Activated CD8-positive, alpha-beta memory T cell treated with anti-CD3 and anti-CD28 coated beads, Interleukin-2, amount 10 ng/mL, durations not matched to agents 7 days and 5 days (primary cell): ENCODE measurements at places on chromosomes 12 and 14.

DNA sequence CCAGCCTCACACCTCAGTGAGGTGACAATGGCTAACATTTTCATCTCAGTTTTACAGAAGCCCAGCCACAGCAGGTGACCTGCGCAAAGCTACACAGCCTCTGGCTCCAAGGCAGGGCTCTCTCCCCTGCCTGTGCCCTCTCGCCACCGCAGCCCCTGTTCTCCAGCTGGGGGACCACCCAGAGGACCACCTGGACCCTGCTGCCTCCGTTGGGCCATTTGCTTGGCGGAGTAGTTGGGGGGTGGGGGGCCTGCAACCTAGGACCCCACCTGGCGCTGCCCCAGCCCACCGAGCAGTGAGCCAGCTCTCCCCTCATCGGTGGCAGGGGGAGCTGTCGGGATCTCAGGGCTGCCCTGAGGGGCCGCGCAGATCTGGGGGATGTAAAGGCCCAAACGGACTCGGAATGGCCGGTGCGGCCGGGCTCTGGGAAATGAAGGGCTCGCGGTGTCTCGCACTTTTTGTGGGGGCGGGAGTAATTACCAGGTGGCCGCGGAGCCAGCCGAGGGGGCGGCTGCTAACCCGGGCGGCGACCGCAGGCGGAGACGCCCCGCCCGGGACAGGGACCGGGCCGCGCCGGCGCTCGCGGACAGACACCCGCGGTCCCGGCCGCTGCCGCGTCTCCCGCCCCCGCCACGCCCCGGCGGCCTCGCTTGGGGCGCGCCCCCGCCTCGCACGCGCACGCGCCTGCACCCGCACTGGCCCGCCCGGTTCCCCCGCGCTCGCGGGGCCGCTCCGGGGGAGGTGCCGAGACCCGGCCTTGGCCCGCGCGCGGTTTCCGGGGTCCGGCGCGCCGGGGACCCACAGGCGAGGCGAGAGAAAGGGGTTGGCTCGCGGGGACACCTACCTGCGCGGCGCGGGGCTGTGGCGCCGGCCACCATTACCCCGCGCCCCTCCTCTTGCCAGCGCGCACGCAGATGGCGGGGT lies 8.6 kb upstream of the GPR68 start:
- peak; percentile 57 for DNase-seq

DNA sequence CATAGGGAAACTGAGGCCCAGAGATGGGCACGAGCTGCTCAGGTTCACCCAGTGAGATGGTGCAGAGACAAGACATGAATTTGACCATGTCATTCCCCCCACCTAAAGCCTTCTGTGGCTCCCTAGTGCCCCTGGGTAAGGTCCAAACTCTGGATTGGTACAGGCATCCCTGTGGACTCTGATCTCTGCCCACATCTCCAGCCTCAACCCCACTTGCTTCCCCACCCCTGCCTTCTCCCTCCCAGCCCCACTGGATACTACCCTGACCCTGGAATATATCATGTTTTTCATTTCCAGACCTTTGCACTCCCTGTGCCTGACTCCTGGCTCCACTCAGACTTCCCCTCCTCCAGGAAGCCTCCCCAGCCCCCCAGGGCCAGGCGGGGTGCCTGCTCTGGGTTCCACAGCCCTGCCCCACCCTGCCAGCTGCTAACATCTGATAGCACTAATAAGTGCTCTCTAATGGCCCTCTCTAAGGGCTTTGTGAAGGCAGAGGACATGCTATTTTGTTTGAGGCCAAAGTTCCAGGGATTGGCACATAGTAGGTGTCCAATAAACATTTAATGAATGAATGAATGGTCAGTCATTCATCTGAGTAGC lies 1.1 kb upstream of the SDSL start:
- no peak for DNase-seq

GRCh38 chr12:85092814-85093370 lies 56.7 kb downstream of the LRRIQ1 start:
- DNase-seq, result no peak

GRCh38 chr14:101250336-101250947 lies 310.9 kb upstream of the DIO3 start:
- DNase-seq, result peak; percentile 35

DNA sequence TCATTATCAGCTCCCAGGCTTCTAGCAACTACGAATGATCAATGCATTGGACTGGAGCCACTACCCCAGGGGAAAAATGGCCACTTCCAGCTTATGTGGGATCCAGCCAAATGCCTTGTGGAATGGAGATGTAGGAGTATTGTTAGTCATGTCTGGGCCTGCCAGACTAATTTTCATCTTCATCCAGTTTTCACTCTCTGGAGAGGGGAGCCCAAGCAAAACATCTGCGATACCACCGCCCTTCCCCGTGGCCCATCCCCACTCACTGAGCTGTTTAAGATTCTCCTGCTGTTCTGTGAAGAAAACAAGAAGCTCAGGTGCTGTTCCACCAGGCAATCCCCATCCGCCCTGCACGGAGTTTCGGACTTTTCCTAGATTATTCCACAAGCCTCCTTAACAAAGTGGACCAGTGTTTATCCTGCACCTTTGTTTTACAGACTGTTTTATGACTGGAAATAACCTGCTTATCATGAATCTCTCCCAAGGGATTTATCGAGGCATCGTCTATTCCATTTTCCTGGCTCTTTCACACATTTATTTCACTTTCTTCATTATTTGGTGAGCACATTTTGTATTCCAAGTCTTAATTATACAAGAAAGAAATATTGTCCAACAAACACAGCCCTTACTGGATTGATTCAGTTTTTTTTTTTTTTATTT lies 35.5 kb upstream of the MAX start:
- no peak for DNase-seq

DNA sequence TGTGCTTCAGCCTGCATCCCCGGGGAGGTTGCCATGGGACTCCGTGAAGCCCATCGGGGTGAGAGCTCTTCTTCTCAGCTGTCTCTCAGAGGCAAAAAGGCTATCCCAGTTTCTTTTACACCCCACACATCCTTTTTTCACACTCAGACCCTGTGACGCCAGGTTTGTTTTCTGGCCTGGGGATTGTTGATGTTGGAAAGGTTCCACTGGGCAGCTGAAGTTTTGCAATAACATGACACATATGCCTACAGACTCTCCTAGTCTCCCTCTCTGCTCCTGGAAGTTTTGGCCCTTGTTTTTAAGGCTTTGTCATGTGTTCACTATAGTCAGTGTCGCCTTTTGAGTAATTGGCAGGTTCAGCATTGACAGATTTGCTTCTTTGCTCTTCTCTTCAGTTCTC lies 118.6 kb downstream of the SMOC1 start:
- no peak for DNase-seq

- DNase-seq, result no peak
These were observed 66.4 kb downstream of the GCH1 start for GRCh38 chr14:54836231-54836630.

DNA sequence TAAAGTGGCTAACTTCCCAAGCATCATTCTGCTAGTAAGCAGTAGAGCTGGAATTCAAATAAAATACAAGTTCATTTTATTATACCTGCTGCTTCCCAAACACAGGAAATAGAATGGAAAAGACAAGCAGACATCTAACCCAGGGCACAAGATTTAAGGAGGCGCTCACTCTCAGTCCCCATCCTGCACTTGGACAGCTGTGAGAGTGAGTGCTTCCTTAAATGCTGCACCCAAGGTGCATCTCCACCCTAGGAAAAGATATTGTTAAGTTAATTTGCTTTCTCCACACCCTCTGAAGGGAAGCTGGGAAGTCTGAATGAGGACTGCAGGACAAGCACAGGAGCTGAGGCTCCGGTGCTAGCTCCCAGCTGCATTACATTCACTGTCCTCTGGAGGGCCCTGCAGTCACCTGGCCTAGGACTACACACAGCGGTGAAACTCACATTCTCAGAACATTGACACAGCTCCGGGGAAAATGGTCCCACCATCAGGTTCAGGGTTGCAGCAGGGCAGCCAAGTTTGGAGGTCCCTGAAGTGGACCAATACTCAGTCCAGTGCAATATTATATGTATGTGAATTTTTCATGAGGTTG lies 14.2 kb downstream of the HEBP1 start:
- DNase-seq, result no peak

- DNase-seq, result no peak
These were observed 66.4 kb upstream of the SFSWAP start for GRCh38 chr12:131644481-131644880.

- DNase-seq, result no peak
These were observed 16.3 kb downstream of the MARK3 start for GRCh38 chr14:103401223-103402214.

DNA sequence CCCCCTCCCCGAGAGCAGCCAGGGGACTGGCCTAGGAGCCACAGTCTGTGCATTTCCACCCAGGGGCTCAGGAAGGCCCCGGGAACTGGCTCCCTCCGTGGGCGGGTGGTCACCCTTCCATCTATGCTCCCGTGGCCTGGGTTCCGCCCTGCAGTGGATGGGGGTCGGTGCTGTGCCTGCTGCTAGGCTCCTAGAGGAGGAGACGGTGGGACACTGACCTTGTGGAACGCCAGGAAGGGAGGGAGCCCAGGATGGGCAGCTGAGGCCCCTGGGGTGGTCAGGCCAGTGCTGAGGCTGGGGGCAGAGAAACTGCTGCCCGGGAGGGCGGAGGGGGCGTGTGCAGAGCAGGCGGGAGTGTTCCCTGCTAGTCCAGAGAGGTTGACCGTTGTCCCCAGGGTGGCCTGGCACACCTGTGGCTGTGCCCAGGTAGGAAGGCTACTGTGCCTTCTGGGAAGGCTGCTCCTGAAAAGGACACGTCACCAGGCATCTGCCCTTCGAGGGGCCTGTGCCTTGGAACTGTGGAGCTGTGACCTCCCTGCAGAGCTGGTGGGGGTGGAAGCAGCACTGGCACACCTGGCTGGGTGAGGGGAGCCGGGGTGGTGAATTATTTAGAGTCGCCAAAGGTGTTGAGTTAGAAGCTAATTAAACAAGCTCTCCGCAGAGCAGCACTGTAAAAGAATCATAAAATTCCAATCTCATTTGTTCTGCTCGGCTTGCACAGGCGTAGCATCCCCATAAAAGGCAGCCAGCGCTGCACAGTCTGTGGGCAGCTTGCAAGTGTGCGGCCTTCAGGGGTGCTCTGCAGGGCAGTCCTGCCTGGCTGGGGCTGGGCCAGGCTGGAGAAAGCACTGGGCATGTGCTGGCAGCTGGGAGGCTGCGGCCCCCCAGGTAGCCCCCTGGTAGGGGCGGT lies 145.1 kb downstream of the KIF26A start:
- no peak for DNase-seq

DNA sequence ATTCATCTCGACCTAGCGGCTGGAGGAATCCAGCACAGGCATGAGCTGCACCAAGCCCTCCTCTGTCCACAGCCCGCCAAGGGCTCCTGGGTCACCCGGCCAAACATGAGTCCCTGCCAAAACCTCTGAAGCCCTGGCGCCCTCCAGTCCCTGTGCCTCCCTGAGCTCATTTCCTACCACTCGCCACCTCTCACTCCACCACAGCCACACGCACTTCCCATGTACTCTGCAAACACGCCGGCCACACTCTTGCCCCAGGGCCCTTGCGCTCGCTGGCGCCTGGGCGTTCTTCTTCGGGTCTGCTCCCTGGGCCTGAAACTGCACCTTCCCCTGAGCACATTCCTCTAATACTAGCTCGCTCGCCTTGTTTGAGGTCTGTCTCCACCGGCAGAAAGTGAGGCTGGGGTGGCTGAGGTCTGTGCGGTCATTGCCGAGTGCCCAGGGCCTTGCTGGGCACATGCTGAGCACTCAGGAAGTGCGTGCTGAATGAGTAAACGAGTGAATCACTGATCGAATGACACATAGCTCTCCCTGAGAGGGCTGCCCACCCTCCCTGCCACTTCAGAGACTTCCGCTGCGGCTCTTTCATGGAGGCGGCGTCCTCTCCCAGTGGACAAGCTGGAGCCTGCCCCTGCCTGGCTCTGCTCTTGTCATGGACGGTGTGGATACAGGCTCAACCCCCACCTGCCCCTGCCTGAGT lies 33.7 kb upstream of the DLK1 start:
- DNase-seq, result no peak

GRCh38 chr14:48703728-48704467 lies 882.3 kb downstream of the RPS29 start:
- DNase-seq, result no peak

- no peak for DNase-seq
These were observed 205.5 kb downstream of the CHST11 start for GRCh38 chr12:104662203-104662602.

- peak; percentile 77 for DNase-seq
These were observed at the start of gene ERC1 for GRCh38 chr12:990661-991349. Gene ERC1, plus strand, starts transcription at chr12:991223. Its CDS starts 36,681 bp downstream, at chr12:1027904.

- no peak for DNase-seq
These were observed 2.3 kb downstream of the KIF26A start for GRCh38 chr14:104140463-104141331.

- no peak for DNase-seq
These were observed 239.7 kb downstream of the SLC41A2 start for GRCh38 chr12:104718304-104718929.

DNA sequence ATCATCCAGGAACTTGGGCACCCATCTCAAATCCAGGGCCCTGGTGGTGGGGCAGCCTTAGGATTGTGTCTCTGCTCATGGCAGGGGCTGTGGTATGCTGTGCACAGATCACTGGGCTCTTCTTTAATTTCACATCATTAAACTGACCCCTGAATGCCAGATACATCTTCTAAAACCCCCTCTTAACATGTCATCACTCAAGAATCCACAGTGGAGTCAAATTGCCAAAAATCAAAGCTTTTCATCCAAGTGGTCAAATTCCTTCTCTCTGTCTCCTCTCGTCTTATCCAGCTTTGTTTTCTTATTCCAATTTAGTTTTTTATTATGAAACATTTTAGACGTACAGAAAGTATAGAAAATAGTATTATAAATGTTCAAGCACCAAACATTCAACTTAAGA lies 97.5 kb downstream of the ADCK1 start:
- no peak for DNase-seq

DNA sequence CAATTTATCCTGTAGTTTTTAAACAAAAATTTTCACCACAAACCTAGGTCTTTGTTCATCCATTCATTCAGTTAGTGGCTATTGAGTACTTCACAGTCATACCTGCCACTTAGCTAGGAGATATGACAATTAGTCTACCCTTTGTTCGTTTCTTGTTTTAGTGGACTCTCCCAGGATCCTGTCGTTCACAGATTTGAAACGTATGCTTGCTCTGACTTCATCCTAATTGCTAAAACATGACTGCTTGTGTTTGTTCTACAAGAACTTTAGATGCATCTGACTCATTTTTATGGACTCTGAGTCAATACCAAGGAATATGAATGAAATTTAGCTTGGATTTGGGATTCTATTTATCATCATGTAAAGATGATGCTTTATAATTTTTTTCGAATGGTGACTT lies 69.5 kb downstream of the TBC1D30 start:
- no peak for DNase-seq

- no peak for DNase-seq
These were observed 135.8 kb downstream of the EML1 start for GRCh38 chr14:99928963-99929362.

- DNase-seq, result no peak
These were observed 189.5 kb upstream of the PLEKHG7 start for GRCh38 chr12:92513231-92513730.

- no peak for DNase-seq
These were observed 12.9 kb downstream of the EXOC3L4 start for GRCh38 chr14:103107455-103107854.
